ENCODE measurements at places on chromosomes 1 and 21.

- no peak for DNase-seq
Observed at GRCh38 chr1:174068000-174068399, 45.8 kb upstream of the RC3H1 start.

GRCh38 chr1:58932859-58933598, 149.2 kb upstream of the JUN start:
- DNase-seq: peak; percentile 89

DNA sequence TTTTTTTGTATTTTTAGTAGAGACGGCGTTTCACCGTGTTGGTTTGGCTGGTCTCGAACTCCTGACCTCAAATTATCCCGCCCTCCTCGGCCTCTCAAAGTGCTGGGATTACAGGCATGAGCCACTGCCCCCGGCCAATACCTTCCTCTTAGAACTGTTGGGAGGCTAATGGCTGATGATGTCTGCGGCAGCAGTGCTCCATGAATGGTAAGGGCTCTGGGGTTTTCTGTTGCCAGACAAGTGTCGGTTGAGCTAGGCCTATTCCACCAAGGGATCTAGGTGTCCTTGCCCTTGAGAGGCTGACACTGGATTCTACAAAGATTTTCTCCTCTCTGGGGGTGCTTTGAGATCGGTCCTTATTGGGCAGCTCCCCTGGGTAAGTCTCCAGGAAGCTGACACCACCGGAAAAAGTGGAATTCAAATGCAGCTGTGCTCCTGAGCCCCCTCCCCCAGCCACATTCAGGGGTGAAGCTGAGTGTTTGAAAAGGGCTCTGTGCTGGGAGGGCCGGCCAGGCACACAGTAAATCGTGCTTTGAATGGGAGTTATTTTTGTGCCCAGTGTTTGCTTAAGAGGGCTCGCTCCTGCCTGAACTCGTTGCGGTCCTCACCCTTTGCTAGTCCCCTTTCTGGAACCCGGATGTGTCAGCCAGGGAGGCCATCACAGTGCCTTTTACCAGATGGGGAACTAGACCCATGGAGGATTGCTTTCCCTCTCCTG, 5.2 kb downstream of the SOX13 start:
- DNase-seq: no peak

GRCh38 chr1:157163273-157164127, 25.3 kb upstream of the ETV3 start:
- no peak for DNase-seq

DNA sequence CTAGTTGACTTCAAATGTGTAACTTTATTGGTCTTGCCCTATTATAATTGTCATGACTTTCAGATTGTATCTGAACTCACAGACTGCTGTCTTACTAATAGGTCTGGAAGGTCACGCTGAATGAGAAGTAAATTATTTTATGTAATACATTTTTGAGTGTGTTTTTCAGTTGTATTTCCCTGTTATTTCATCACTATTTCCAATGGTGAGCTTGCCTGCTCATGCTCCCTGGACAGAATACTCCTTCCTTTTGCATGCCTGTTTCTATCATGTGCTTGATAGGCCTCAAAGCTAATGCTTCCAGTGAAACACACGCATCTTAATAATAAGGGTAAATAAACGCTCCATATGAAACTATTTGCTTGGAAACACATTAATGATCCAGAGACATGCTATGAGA, 7.3 kb downstream of the RGS4 start:
- no peak for DNase-seq

- no peak for DNase-seq
Observed at GRCh38 chr21:41611966-41612606, 104.1 kb upstream of the TMPRSS2 start.

- no peak for DNase-seq
Observed at GRCh38 chr1:101854271-101854670, 142.5 kb downstream of the OLFM3 start.

DNA sequence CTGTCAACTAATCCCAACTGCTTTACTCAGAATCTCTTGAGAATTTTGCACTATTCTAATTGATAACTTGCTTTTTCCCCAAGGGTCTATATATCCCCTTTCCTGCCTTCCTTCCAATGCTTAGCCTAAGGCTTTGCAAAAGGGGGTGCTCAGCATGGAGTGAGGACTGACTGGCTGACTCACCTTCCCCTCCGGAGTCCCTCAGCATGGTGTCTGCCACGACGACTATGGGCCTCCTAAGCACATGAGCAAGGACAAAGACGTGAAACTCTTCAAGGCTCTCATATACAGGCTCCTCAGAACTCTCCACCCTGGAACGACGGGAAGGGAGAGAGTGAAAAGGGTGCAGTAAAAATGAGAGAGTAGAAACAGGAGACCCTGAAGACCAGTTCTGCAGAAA, 13.2 kb upstream of the MTMR11 start:
- no peak for DNase-seq

- DNase-seq: no peak
Observed at GRCh38 chr21:23119491-23119890, 2121.3 kb downstream of the NCAM2 start.

GRCh38 chr21:45250914-45251634, 36.6 kb downstream of the POFUT2 start:
- DNase-seq: no peak

DNA sequence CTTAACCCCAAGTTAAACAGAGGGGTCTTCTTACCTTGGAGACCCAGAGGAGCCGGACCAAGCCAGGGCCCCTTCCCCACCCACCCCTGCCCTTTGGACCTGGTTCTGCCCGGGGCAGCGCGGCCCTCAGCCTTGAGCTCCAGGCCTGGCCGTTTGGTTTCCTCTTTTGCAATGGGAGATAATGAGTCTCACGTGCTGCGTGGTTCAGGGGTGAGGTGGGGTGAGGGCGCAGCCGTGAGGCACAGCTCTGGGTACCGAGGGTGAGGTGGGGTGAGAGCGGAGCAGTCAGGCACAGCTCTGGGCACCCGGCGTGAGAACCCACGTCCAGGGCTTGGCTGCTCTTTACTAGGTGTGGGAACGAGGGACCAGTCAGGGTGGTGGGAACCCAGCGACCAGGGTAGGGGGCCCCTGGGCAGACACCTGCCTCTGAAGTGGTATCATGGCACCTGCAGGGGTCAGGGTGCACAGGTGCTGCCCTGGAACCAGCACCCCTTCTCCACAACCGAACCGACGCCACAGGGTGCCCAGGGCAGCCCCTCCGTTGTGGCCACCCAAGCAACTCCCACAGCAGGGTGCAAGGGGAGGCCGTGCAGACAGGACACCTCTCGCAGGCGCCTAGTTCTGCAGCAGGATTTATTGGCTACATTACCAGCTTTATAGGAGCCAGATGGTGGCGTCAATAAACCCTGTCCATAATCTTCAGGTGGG, 182.2 kb downstream of the PRDM16 start:
- DNase-seq: no peak

DNA sequence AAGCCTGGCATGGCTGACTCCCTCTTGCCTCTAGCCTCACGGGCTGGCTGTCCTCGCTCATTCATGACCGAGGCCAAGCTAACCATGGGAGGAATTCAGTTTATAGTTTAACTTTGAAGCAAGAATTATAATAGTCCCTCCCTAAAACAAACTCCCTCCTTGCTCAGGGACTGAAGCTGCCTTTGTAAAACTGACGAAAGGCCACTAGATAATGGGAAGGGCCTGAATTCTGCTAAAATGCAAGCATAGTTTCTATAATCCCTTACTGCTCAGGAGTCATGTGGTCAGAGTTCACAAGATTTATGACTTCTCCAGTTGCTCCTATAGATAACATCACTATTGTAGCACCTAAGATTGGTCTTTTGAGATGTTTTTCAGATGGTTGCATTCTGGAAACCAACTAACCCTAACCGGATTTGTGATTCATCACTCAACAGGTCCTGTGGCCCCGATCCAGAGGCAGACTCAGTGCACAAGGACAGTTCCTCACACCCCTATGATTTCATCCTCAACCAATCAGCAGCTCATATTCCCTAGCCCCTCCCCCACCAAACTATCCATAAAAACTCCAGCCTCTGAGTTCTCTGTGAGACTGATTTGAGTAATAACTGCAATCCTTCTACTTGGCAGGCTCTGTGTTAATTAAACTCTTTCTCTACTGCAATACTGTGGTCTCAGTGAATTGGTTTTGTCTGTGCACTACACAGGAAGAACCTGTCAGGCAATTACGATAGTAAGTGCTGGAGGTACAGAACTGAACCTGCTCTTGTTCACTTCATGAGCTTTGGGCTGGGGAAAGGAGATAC, 26.4 kb downstream of the HHIPL2 start:
- no peak for DNase-seq

DNA sequence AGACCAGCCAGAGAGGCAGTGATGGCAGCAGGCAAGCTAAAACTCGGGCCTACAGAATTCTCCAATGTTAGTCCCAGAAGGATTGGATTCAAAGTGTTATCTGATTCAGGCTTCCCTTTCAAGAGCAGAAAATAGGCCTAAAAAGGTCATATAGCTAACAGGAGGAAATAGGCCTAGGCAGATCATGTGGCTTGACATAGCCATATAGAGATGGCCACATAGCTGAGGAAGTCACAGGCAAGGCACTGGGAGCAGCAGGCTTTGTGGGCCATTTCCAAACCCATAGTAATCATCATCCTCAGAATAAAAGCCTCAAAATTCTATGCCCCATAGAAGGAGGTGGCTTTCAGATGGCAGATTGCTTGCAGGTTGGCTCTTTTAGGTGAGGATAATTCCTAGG, 29.0 kb upstream of the LMO4 start:
- DNase-seq: no peak

DNA sequence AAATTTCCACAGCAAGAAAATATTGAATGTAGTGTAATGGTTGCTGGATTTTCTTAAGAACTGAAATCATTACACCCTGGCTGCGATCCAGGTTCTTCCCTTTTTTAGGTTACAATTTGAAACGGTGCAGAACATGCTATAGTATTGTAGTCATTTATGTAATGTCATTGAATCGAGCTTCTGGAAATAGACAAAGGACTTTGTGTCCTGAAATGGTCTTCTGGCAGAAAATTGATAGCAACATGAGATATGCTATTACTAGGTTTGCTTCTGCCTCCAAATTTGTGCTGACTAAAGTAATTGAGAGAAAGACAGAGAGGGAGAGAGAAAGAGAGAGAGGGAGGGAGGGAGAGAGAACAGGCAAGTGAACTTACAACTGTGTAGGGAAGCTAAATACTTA, 146.2 kb upstream of the NFIA start:
- DNase-seq: no peak

DNA sequence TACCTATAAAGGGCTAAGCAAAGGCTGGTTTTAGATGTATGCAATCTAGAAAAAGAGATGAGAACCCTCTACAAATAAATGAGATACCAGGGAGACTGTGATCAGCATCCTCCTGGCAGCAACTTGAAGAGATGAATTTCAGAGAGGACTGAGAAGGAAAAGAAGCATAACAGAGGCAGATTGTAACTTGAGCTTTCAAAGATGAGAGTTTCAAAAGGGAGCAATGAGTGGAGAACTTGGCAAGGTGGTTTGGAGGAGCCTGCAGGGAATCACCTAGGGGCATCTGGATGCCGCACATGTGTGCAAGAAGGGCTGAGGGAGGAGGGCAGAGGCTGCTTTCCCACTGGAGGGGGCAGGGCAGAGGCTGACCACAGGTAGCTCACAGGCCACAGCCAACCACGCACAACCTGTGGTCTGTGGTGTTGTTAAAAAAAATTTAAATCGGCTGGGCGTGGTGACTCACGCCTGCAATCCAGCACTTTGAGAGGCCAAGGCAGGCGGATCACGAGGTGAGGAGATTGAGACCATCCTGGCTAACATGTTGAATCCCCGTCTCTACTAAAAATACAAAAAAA, 50.2 kb downstream of the PCNX2 start:
- no peak for DNase-seq

DNA sequence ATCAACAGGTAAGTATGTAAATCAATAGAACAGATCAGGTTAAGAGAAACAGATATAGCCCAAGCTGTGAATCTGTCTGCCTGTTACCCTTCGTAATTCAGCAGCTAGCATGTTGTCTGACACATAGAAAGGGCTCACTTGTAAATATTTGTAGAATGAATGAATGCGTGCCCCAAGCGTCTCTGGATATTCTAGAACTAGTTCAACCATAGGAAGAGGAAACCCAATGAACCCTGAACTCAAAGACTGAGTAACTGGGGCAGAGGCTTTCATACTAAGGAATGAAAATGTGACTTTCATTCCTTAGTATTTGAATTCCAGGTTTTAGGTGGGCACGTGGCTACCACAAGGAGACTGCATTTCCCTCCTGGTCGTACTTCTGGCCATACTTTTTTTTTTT, 60.1 kb upstream of the SMYD2 start:
- no peak for DNase-seq

- DNase-seq: no peak
Observed at GRCh38 chr21:35138665-35139381, 89.7 kb upstream of the RUNX1 start.
